NCI-H1105 (cell line): ENCODE measurements at places on chromosomes 4 and X.

- no peak for DNase-seq
Observed at GRCh38 chr4:55347610-55348228, 1.7 kb downstream of the SRD5A3 start.

DNA sequence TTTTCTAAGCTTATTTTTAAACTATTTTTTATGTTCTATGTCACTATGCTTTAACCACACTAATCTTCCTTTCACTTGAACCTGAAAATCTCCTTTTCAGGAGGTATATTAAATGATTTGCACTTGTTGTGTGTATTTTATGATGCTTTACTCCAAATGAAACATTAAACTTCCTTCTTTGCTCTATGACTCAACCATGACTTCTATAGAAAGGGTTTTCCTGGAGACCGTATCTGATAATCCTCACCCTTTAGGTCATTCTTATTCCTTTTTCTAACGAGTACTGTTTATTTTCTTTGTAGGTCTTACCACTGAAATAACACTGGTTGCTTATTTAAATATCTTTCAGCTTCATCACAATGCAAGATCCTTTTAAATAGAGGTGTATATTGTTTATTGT, 1163.2 kb downstream of the PCDH18 start:
- no peak for DNase-seq

DNA sequence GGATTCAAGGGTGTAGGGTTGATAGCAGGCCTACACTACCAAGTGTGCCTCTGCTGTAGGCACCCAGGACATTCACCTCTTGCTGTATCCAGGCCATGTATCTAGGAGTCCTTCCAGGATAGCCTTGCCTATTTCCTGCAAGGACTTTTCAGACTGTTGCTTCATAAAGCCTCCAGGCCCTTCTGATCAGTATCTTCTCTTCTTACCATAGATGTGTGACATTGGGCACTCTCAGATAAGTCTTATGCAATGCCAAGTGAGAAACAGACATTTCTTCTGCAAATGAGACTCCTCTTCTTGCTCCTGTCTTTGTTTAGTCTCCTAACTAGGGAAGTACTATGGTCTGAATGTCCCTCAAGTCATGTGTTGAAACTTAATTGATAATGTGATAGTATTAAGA, 386.8 kb downstream of the ANKRD50 start:
- DNase-seq, result no peak

DNA sequence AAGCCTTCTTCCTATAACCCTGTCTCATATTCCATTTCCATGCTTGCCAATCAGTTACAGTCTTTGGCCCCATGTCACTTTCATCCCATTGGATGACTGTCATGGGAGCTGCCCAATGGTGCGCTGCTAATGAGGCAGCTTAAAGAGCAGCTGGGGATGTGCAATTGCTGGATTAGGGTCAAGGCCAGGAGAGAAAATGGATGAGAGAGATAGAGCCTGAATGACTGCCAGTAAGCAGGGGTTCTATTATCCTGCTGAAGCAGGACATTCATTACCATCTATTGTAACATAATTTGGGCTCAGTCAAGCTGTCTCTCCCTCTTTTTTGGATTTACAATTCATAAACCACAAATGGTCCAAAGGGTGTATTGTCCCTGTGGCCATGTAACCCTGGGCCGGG, 909.0 kb downstream of the CENPC start:
- DNase-seq, result no peak

DNA sequence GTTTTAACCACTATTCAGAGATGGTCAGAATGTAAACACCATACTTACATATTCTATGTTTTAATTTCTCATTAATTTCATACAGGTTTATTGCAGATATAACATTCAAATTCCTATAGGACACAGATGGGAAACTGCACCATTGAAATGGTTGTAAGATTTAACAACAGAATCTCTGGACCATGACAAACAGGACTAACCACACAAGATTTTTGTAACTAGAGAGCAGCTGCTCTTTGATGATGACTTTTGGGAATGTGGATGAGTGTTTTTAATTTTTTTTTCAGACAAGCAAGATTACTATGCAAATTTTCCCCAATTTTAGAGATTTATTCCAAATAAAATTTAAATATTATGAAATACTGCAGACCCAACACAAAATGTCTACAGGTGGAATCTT, 610.2 kb downstream of the PCDH18 start:
- DNase-seq, result no peak
